ENCODE measurements at places on chromosomes 6 and 20.

DNA sequence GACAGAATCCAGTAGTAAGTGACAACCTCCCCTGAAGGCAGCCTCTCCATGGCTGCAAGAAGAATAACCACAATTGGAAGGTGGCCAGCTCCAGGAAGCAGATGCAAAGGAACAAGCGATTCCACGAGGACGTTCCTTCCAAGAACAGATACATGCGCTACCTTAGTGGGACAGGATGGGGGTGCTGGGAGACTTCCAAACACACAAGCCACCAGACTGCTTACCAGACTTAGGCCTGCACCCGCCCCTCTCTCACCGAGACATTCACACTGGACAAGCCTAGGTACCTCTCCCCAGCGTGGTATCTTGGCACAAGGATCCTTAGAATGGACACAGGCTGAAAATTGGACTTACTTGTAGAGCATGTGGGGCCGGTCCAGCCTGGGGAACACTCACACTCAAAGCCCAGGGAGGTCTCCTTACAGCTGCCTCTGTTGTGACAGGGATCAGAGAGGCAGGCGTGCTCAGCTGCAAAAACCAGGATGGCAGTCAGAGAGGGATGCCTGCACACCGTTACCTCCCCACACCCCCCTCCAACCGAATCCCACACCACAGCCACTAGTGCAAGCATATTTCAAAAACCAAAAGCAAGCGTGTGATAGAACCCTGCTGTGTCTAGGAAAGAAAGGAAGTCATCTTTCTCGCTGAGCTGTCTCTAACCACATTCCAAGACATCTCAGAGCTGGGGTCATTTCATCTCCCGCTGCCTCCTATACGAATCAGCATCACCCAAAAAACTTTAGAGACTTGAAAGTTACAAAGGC is 22.4 kb downstream of the JAG1 start:
- DNase-seq: no peak

- DNase-seq: no peak
Observed at GRCh38 chr20:10522328-10522727, 87.2 kb downstream of the SLX4IP start.

- DNase-seq: peak; percentile 33
Observed at GRCh38 chr6:111850295-111850937, 22.8 kb downstream of the FYN start.

- DNase-seq: no peak
Observed at GRCh38 chr20:17628101-17628841, 53.8 kb downstream of the RRBP1 start.

DNA sequence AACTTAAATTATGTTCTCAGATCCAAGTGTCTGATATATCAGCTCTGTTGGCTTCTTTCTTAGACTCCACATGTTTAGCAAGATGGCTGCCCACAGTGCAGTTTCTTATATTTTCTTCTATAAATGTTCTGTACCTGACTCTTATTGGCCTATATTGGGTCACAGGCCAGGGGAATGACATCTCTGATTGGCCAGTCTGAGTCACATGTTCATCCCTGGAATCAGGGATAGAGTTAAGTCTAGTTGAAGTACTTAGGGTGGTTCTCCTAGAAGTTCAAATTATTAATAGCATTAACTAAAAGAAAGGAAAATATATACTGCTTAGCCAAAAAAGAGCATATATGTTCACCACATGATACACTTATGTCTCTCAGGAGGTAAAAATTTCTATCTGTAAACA is 105.3 kb upstream of the SLC22A16 start:
- no peak for DNase-seq

- DNase-seq: no peak
Observed at GRCh38 chr6:166436195-166437139, 53.7 kb upstream of the MPC1 start.

- DNase-seq: no peak
Observed at GRCh38 chr20:49664612-49665313, 48.9 kb downstream of the B4GALT5 start.

GRCh38 chr6:10957414-10957886 is 70.6 kb downstream of the SYCP2L start:
- DNase-seq: no peak

- DNase-seq: no peak
Observed at GRCh38 chr6:56838965-56839364, 115.9 kb upstream of the BEND6 start.

DNA sequence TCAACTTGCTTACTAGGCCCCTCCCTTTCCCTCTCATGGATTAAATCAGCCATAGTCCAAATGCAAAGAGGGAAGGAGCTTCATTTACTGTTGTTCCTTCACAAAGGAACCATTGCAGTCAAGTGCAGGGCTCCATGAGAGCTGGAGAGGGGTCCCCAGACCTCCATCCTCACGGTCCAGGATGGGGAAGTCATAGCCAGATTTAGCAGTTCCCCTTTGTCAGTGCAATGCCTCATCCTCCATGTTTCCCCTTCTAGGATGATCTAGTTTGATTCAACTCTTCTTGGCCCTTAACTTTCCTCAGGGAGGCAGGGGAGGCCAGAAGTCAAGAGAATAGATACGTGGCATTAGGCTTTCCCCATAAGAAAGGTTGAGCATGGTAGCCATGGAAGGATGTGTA is 66.5 kb upstream of the FUCA2 start:
- no peak for DNase-seq

- no peak for DNase-seq
Observed at GRCh38 chr6:56514395-56514794, 128.3 kb downstream of the DST start.

GRCh38 chr6:109877028-109878004 is 100.8 kb upstream of the GPR6 start:
- DNase-seq: no peak

- peak; percentile 36 for DNase-seq
Observed at GRCh38 chr6:75204217-75204958, 1.5 kb downstream of the COL12A1 start.

- no peak for DNase-seq
Observed at GRCh38 chr20:11124849-11125505, 451.2 kb upstream of the JAG1 start.

DNA sequence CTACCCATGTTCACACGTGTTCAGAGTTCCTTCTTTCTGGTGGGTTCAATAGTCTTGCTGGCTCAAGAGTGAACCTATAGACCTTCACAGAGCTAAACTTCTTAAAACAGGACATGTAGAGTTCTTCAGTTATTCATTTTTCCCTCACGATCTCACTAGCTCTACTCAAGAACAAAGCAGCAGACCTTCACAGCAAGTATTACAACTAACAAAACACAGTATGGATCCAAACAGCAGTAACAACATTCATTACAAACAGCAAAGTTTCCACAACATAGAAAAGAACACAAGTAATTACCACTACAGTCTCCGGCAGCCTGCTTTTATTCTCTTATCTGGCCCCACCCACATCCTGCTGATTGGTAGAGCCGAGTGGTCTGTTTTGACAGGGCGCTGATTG is 39.5 kb upstream of the MCUR1 start:
- no peak for DNase-seq

- no peak for DNase-seq
Observed at GRCh38 chr20:43283126-43283525, 93.4 kb upstream of the PTPRT start.

GRCh38 chr20:49570828-49571552 is 3.1 kb upstream of the PTGIS start:
- no peak for DNase-seq

- no peak for DNase-seq
Observed at GRCh38 chr20:25036331-25036936, 21.5 kb downstream of the ACSS1 start.

All from NCI-H446 (cell line).